ENCODE measurements at places on chromosomes 11 and 22.

- DNase-seq = no peak
Measured at GRCh38 chr22:23822101-23822671, 16.6 kb downstream of the DERL3 start.

GRCh38 chr22:26324150-26324549 is 104.9 kb upstream of the ASPHD2 start:
- DNase-seq = no peak

GRCh38 chr11:78100676-78101472 is 21.2 kb upstream of the NDUFC2 start:
- no peak for DNase-seq

GRCh38 chr11:521177-521688 is 14.1 kb downstream of the HRAS start:
- no peak for DNase-seq

DNA sequence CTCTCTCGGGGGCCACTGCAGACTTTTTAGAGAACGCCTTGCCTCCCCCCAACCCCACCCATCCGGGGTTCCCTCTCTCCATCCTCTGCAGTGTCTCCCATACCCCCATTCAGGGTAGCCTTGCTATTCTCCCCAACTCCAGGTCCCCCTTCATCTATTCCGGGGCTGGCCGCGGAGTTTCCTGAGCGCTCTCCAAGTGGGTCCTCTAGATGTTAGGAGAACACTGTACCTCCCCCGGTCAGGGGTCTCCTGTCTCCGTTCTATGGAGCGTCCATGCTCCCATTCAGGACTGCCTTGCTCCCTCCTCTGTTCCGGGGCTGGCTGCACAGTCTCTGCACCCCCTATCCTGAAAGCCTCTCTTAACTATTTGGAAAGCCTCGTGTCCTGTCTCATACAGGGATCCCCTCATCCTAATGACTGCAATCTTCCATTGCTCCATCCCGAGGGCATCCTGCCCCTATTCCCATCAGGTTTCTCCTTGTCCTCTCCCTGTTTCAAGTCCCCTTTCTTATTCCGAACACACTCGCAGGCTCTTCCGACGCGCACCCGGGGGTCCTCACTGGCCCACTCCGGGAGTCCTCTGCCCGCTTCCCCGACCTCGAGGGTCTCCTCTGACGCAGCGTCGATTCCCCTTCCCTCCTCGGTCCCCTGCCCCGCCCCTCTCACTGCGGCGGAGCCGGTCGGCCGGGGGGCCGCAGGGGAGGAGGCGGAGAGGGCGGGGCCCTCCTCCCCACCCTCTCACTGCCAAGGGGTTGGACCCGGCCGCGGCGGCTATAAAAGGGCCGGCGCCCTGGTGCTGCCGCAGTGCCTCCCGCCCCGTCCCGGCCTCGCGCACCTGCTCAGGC is at the start of gene NEFH:
Gene NEFH (plus strand): TSS at position 802 of the 845 bp plus-strand sequence. CDS start 45 bp downstream, outside the sequence.
- DNase-seq = no peak

- DNase-seq = no peak
Measured at GRCh38 chr11:33214767-33215166, 42.4 kb upstream of the HIPK3 start.

DNA sequence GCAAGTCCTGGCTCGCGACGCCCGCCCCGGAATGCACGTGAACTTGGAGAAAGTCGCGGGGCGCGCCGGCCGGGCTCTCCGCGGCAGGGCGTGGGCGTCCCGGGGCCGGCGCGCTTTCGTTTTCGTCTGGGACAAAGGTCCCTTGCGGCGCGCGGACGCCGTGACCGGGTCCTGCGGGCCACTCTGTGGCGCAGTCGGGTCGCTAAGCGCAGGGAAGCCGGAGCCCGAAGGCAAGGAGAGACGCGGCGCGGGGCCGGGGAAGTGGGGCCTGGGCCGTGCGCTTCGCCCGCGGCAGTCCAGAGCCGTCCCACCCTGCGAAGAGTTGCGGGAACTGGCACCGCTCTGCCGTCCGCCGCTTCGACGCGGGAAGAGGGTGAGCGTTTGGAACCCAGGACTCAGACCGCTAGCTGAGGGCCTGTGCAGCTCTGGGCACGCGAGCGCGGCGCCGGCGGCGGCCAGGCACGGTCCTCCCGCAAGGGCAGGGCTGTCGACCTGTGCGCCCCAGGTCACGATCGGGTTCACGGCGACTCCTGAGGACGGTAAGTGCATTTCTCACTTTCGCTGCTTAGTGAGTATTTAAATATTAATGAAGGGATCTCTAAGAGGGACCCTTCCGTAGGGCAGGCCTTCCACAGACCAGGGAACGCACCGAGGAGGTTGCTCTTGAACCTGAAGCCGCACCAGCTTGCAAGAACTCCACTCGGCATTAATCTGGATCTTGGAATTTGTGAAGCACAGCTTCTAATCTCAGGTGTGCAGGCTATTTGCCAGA is 78.0 kb upstream of the PPARA start:
- DNase-seq = no peak

- no peak for DNase-seq
Measured at GRCh38 chr11:57103899-57104605, 77.7 kb upstream of the LRRC55 start.

GRCh38 chr11:83508804-83509203 is 222.6 kb upstream of the CCDC90B start:
- DNase-seq = no peak

GRCh38 chr11:96486890-96487611 is 97.2 kb downstream of the JRKL start:
- DNase-seq = no peak

GRCh38 chr22:36901411-36902142 is 11.9 kb upstream of the CSF2RB start:
- no peak for DNase-seq

- peak; percentile 45 for DNase-seq
Measured at GRCh38 chr22:37472418-37473006, 13.7 kb downstream of the MFNG start.

DNA sequence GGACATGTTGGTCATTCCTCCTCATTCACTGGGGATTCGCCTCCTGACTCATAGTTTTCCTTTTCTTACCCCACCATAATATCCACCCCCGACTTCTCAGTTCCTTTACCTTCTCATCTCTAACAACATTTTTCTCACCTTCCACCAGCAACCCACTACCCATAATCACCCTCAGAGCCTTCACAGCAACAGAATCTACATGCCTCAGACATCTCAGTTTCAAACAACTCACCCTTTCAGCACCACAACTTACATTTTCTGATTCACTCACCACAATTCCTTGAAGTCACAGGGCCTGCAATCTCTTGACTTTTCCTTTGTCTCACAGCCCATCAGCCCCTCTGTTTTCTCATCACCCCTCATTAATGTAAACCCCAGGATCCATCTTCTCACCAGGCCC is 2.3 kb upstream of the MTNR1B start:
- no peak for DNase-seq

DNA sequence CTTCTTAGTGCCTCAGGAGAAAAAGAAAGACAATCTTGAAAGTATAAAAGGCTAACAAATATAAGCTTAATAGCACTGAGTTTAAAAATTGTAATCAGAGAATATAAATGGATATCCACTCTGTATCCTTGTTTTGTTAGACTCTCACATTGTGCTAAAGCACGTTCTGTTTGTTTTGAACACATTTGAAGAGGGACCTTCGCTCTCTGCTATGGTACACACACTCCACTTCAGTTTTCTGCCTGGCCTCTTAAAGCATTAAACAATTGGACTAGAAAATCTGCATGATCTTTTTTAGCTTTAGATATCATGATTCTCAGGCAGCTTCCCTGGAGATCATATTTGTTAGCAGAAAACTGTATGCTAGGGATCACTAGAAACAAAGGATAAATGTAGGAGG is 40.3 kb upstream of the PGR start:
- DNase-seq = no peak

GRCh38 chr11:1389103-1389931 is 417 bp upstream of the BRSK2 start:
- DNase-seq = peak; percentile 95

DNA sequence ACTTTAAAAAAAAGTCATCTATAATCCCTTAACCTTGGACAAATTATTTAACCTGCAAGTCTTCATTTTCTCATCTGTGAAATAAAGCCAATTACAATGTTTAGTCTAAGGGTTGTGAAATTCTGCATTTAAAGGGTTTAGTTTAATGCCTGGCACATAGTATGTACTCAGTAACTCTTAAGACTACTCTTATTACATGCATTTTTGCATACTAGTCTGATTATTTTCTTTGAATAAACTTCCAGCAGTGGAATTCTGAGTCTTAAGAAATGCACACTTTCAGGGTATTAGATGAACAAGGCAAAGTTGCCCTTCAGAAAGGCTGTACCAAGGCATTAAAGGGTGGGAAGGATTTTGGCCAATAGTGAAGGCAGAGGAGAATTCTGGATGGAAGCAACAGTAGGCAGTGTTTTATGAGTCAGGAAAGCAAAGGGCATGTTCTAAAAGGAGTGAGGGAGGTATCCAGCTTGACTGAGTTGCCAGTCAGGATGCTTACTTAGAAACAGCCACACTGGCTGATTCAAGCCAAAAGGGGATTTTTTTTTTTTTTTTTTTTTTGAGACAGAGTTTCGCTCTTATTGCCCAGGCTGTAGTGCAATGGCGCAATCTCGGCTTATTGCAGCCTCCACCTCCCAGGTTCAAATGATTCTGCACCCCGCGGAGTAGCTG is 50.5 kb downstream of the SWAP70 start:
- DNase-seq = no peak

- DNase-seq = no peak
Measured at GRCh38 chr11:79447038-79447786, 6.4 kb upstream of the TENM4 start.

Measured in CD8-positive, alpha-beta memory T cell (primary cell).